ENCODE measurements at places on chromosomes 13 and 19.

- DNase-seq = no peak
Observed at GRCh38 chr13:112990783-112991182, 21.8 kb downstream of the MCF2L start.

DNA sequence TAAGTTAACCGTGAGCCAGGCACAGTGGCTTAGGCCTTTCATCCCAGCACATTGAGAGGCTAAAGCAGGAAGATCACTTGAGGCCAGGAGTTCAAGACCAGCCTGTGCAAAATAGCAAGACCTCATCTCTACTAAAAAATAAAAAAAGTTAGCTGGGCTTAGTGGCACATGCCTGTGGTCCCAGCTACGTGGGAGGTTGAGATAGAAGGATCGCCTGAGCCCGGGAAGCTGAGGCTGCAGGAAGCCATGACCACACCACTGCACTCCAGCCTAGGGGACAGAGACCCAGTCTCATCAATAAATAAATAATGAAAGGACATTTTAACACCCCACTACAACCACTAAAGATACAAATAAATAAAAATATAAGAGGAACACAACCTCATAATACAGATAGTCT, 21.6 kb downstream of the LSM14A start:
- no peak for DNase-seq

GRCh38 chr19:6736169-6736916, 1.0 kb downstream of the GPR108 start:
- DNase-seq = peak; percentile 65

DNA sequence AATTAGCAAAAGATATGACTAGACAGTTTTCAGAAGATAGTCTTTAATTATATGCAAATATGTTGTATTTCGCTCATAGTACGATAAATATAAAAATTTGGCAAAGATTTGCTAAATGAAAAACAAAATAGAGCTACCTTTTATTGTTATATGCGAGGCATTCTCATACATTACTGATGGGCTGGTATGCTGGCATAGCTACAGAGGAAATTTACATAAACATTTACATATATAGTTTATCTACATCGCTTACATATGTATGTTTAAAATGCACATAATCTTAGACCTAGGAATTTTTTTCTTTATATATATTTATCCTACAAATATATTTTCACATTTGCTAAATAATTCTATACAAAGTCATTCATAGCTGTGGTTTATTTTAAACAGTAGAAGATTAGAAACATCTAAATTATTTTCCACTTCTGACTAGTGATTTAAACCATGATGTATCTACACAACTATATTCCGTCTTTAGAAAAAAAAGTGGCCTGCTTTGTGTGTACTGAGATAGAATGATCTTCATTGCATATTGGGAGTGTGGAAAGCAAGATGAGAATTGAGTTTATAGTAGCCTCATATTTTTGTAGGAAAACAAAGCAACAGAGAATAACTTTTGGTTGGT, 1345.0 kb upstream of the SLC10A2 start:
- no peak for DNase-seq

DNA sequence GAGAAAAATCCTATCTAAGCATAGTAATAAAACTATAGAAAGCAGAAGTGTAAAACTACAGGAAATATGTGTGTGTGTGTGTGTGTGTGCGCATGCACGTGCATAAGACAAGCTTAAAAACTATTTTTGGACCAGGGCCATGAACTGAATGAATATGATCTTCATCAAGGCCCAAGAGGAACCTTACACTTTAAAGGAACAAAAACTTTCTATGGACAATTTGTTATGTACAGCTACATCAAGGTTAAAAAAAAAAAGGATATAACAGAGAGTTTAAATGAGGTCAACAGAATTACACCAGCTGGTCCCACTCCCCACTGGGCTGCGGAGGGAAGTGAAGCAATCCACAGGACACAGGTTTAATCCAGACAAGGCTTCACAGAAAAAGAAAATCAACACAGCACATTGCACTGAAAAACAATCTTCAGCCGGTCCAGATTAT, 151.1 kb downstream of the LHFPL6 start:
- DNase-seq = no peak
